Stimulated activated naive B cell treated with anti-CD40 and anti-IgM and Interleukin-4, amounts not matched to agents 10 μg/mL and 1 μg/mL and 100 μg/mL, for 72 hours (primary cell): ENCODE measurements at places on chromosomes 16 and 17.

GRCh38 chr16:66850115-66850815 is 6.1 kb downstream of the CA7 start:
- no peaks in the 10 kb centered on the region for H3K36me3 ChIP-seq
- no peak for DNase-seq
- no peak overlapping the region for H3K27ac ChIP-seq
- peaks cover 43% of the 10 kb centered on the region for H3K27me3 ChIP-seq
- H3K4me3 ChIP-seq = no peak overlapping the region

DNA sequence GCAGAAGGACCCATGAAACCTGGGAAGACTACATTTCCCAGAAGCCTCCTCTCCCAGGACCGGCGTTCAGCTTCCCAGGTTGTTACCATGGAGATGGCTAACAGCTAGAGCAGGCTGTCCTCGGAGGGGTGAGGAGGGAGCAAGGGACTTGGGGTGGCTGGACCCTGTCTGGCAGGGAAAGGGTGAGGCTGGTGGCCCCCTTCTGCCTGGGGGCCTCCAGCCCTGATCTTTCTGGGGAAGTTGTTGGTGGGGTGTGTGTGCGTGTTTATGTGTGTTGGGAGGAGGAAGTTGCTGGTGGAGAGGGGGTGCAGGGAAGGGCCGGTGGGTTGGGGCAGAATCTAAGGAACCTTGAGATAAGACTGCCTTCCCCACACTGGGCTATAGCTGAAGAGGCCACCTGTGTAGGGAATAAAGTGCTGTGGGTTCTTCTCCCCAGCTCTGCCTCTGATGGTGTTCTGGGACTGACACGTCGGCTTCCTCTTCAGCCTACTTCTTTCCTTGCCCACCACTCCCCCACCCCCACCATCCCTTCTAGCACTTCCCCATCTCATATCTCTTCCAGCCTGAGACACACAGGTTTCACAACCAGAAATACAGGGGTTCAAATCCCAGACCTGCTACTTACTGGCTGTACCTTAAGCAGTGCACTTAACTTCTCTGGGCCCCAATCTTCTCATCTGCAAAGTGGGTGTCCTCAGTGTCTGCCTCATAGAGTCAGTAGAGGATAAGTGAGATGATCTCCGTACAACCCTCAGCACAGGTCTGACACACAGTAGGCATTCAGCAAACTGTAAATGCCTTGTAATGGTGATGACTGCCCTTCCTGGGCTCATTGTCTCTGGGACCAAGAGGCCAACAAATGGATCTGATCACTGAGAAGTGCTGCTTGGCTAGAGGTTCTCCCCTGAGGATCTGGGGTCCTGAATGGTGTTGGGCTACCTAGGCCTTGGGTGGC is at the start of gene DRC7:
Gene DRC7, plus strand, starts transcription at position 82 of the 955 bp plus-strand sequence. CDS start 3,144 bp downstream, outside the sequence.
- H3K36me3 ChIP-seq = no peaks in the 10 kb centered on the region
- peak; percentile 29 for DNase-seq
- peak within 1 kb of the TSS; percentile 92 for H3K4me3 ChIP-seq
- H3K27ac ChIP-seq = peak within 1 kb of the TSS; percentile 93
- H3K4me1 ChIP-seq = peaks cover 21% of the 10 kb centered on the region

- no peak for DNase-seq
- H3K27me3 ChIP-seq = peaks cover 29% of the 10 kb centered on the region
- no peak overlapping the region for H3K4me3 ChIP-seq
Measured at GRCh38 chr16:88316941-88317612, 65.7 kb upstream of the ZNF469 start.

DNA sequence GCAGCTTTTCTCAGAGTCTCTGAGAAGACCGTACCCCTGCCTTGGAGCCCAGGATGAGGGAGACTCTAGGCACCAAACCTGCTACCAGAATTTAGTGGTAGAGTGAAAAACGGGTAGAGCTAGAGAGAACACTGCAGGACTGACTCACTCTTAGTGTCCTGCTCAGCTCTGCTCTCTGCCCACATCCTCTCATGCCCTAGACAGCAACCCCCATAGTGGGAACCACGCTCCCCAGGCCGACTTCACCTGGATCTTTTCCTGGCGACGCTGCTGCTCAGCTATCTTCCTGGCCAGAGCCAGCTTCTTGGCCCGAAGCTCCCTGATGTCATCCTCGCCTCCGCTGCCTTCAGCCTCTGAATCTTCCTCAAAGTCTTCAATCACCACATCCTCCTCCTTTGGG is 26.7 kb downstream of the HIC1 start:
- no peak for DNase-seq
- no peak overlapping the region for H3K27ac ChIP-seq
- H3K4me3 ChIP-seq = no peak overlapping the region
- H3K36me3 ChIP-seq = peaks cover 52% of the 10 kb centered on the region

DNA sequence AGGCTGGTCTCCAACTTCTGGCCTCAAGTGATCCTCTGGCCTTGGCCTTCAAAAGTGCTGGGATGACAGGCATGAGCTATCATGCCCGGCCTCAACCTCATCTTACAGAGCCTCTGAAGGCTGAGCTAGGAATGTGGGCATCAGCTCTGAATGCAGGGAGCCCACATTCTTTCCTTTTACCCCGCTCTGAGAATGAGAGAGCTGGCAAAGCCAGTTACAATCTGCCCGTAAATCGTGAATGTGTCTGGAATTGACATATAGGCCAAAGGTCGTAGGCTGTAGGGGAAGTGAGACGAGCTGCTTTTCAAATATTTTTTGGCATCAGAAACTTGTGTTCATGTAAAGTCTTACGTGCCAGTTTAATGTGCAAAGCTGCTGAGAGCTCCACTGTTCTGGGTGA is 4.5 kb downstream of the TMEM238L start:
- peaks cover 4% of the 10 kb centered on the region for H3K27me3 ChIP-seq
- no peaks in the 10 kb centered on the region for H3K4me1 ChIP-seq
- H3K4me3 ChIP-seq = no peak overlapping the region
- H3K36me3 ChIP-seq = no peaks in the 10 kb centered on the region

- no peak overlapping the region for H3K4me3 ChIP-seq
- peaks cover 84% of the 10 kb centered on the region for H3K4me1 ChIP-seq
- no peaks in the 10 kb centered on the region for H3K27me3 ChIP-seq
- H3K27ac ChIP-seq = no peak overlapping the region
Measured at GRCh38 chr17:79939755-79940458, 95.8 kb downstream of the TBC1D16 start.

DNA sequence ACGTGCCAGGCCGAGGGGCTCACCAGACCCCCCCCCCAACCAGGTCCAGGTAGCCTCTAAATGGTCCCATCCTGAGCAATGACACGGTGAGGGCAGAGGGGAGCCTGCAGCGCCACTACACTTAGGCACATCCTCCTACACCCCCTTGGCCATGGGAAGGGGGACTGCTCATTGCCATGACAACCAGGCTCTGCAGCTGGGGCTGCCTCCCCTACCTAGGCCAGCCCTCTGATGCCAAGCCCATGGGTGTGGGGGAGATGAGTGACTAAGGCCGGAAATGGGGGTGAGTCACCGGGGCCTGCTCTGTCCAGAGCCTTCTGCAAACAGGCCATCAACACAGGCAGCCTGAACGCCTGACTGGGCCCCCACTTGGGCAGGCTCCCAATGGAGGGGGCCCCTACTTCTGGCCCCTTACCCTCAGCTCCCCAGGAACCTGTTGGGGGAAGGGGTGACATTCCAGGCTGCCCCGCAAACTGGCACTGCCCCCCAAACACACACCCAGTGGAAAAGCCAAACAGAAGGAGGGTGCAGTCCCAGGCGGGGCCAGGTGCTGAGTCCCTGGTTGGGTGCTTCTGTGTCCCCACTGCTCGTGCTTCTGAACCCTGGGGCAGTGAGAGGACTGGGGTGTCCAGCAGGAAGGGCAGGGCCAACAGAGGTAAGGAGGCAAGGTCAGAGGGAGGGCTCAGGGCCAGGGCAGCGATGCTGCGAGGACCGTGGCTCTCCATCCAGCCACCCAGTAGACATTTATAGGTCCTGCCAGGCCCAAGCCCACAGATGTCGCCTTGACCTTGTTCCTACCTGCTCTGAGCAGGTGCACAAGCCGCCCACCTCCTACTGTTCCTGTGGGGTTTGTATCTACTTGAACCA is 8.2 kb downstream of the PLCD3 start:
- H3K36me3 ChIP-seq = no peaks in the 10 kb centered on the region
- peaks cover 9% of the 10 kb centered on the region for H3K27me3 ChIP-seq
- no peak overlapping the region for H3K27ac ChIP-seq
- no peak overlapping the region for H3K4me3 ChIP-seq
- DNase-seq = no peak
- H3K4me1 ChIP-seq = no peaks in the 10 kb centered on the region

DNA sequence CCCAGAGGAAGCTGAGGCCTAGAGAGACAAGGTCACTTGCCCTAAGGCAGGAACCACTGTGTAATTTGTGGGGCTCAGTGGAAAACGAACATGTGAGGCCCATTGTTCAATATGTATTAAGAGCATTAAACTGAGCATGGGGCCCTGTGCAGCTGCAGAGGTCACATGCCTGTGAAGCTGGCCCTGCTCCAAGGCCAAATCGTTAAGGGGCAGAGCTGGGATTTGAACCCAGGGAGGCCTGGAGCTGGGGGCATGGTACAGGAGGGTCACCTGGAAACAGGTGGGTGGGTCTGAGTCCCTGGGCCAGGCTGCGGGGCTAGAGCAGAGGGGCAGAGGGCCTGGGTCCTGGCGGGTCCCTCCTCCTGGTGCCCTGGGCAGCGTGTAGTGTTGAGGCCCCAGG is 19.7 kb downstream of the C16orf74 start:
- peaks cover 40% of the 10 kb centered on the region for H3K4me1 ChIP-seq
- H3K27me3 ChIP-seq = no peaks in the 10 kb centered on the region
- H3K36me3 ChIP-seq = no peaks in the 10 kb centered on the region
- H3K4me3 ChIP-seq = no peak overlapping the region

DNA sequence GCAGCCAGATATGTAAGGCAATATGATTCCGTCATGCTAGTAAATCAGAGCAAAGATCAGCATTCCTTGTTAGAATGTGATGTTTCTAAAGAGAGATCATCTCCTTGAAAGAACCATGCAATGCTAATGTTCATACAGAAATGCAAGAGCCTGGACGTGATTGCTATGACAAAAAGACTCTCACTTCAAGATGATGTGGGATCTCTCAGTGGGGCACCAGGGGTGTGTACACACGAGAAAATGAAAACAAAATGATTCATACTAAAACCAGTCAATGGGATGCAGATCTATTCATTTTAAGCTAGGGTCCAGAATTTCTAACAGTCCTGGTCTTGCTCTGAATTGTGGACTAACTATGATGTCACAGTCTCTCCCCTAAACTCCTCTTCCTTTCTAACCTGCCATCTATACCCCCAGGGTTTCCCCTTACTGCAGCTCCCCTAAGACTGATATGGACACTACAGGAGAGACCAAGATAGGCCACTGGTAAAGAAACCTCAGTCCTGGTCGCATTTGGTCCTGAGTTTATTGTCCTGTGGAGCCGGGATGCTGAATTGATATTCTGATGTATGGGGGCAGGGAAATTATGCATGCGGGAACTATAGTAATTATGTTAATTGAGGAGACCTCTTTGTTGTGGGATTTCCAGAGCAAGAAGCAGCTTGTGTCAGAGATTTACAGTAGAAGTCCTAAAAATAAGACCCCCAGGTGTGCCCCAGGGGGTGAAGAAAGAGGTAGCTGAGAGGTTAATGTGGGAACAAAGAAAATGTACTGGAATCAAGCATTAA is 179.0 kb downstream of the PMP22 start:
- no peak overlapping the region for H3K27ac ChIP-seq
- no peak for DNase-seq
- H3K4me3 ChIP-seq = no peak overlapping the region

DNA sequence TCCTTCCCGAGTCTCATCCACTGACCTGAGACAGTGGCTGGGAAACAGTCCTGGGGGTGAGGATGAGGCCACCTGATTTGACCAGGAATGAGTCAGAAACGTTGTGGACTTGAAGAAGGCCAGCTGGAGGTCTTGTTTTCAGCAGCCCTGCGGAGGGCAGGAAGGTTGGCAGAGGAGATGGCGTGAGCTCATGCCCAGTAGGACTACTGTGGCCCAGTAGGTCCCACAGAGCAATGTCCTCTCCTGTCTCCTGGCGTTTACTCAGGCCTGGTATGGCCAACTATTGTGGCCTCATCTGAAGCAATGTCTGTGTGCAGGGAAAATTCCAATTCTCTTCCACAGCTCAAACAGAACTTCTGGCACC is 84.1 kb upstream of the DNAJA2 start:
- H3K27ac ChIP-seq = no peak overlapping the region
- H3K4me3 ChIP-seq = no peak overlapping the region
- H3K4me1 ChIP-seq = peaks cover under 1% of the 10 kb centered on the region
- no peaks in the 10 kb centered on the region for H3K36me3 ChIP-seq
- no peaks in the 10 kb centered on the region for H3K27me3 ChIP-seq
- no peak for DNase-seq

DNA sequence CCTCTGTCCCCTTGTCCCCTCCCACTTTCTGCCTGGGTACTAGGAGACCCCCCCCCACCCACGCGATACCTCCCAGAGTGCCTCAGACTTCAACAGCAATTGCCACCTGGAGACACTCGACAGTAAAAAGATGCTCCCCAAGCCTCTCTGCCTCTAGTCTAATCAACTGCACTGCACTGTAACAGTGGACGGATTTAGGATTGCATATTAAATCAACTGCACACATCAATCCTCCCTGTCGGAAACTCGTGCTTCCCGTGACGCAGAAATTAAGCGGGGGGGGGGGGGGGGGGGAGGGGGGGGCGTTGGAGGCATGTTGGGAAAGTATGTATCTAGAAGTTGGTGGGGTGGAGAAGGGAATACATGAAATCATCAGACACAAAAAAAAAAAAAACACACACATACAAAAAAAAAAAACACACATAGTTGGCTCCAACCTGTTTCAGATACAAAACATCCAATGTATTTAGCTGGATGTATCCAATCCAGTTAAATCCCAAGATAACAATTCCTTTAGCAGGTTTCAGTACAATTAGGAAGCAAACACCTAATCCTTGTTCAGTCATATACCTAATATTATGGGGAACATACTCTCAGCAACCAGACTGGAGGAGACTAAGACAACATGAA is 29.7 kb downstream of the FAM222B start:
- no peak for DNase-seq
- H3K4me3 ChIP-seq = peak overlapping the region; percentile 91
- no peaks in the 10 kb centered on the region for H3K36me3 ChIP-seq
- H3K27ac ChIP-seq = peak overlapping the region; percentile 94
- H3K27me3 ChIP-seq = no peaks in the 10 kb centered on the region

DNA sequence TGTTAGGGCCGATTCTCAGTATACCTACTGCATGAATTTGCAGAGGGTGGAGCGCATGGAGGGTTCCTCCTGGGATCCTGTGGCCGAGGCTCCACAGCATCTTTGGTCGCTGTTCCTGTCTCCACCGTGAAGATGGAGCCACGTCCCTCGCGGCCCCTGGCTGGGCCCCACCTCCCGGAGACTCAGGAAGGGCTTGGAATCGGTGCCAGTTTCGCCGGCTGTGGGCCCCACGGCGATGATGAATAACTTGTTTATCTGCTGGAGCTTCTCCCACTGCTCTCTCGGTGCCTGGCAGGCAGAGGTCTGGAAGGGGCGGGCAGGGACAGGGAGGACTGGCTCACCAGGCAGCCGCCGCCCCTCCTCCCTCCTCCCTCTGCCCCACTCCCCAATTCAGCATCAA is 8.1 kb downstream of the SLC5A11 start:
- H3K4me1 ChIP-seq = no peaks in the 10 kb centered on the region
- H3K36me3 ChIP-seq = peaks cover 3% of the 10 kb centered on the region
- DNase-seq = no peak

GRCh38 chr16:4371357-4372000 is at the start of gene VASN:
Gene VASN (plus strand): TSS chr16:4371848. CDS start chr16:4380878, 9,030 bp downstream.
- peak within 1 kb of the TSS; percentile 77 for H3K4me3 ChIP-seq
- no peaks in the 10 kb centered on the region for H3K27me3 ChIP-seq
- peak; percentile 41 for DNase-seq
- no peak within 1 kb of the TSS for H3K27ac ChIP-seq

GRCh38 chr16:21989133-21989532 is 11.8 kb downstream of the PDZD9 start:
- no peaks in the 10 kb centered on the region for H3K27me3 ChIP-seq
- DNase-seq = no peak
- H3K36me3 ChIP-seq = peaks cover 14% of the 10 kb centered on the region
- H3K27ac ChIP-seq = no peak overlapping the region
- H3K4me1 ChIP-seq = no peaks in the 10 kb centered on the region
